ENCODE measurements at places on chromosomes 5 and 9.

DNA sequence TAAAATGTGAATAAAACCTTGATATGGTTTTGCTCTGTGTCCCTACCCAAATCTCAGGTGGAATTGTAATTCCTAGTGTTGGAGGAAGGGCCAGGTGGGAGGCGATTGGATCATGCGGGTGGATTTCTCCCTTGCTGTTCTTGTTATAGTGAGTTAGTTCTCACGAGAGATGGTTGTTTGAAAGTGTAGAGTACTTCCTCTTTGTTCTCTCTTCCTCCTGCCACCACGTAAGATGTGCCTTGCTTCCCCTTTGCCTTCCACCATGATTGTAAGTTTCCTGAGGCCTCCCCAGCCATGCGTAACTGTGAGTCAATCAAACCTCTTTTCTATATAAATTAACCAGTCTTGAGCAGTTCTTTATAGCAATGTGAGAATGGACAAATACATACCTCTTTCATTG is 34.9 kb downstream of the TARS1 start:
- no peak for DNase-seq

DNA sequence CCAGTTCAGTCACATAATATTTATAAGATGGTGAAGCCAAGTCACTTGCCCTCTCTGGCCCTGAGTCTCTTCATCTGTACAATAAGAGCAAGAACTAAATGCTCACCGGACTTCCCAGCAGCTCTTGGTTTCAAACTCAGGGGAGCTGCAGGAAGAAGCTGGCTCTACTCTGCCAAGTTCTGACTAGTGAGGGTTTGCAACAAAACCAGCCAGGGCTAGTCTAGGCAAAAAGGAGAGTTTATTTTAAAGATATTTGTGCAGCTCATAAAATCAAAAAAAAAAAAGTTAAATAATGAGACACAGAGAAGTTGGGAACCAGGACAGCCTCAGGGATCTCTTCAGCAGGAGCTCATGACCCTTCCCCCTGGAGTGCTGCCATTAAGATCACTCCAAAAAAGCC is 107.3 kb downstream of the DOCK2 start:
- no peak for DNase-seq

GRCh38 chr5:125604104-125604503 is 819.1 kb upstream of the GRAMD2B start:
- DNase-seq, result no peak

DNA sequence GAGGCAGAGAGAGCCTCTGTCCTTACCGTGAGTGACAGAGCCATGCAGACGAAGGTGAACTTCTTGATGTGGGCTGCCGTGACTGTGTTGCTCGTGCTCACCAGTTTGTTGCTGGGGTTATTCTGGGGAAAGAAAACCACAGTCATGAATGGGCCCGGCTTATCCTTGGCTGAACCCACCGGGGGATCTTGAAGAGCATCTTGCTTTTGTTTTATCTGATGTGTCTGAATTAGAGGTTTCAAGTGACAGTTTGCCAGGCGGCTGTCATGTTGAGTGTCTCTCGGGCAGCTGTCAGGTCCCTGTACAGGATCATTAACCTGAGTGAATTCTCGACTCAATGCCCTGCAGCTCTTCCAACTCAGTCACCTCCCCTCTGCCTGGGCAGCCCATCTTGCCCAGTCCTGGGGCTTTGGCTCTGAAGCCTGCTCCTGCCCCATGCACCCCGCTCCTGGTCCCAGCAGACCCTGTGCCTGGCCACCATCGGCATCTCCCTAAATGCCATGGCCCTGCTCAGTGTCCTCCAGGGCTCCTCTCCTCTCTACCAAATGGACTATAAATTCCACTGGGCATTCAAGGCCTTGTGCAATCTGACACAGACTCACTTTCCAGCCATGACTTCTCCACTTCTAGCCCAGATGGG is 77.4 kb downstream of the OTULIN start:
- no peak for DNase-seq

- DNase-seq, result no peak
These were observed 2.8 kb downstream of the DCANP1 start for GRCh38 chr5:135444360-135444759.

- no peak for DNase-seq
These were observed 36.8 kb upstream of the RNF38 start for GRCh38 chr9:36436909-36437308.

GRCh38 chr5:180785794-180786221 is 16.8 kb downstream of the MGAT1 start:
- no peak for DNase-seq

DNA sequence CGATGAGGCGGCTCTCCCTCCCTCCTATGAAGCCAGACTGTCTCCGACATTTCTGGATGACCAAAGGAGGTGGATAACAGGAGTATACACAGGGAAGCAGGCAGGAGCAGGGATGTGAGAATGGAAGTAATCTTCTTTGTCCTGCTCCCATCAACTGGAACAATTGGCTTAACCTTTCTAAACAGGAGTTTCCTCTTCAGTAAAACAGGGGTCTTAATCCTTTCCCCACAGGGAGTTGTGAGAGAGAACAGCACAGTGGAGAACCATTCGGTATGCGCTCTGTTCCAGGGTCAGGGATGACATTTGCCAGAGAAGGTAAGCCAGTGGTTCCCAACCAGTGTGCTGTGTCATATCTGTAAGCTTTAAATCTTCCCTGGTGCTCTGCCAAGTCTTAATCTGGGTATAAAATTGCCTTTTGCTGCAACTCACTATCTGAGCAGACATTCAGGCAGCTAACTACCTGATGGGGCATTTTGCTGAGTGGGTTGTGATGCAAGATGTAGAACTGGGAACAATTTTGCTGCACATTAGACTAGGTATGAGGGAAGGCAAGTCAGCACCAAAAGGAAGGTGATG is 294.8 kb upstream of the KIF2A start:
- no peak for DNase-seq

- DNase-seq, result no peak
These were observed 71.6 kb upstream of the RNU6ATAC start for GRCh38 chr9:134236001-134236421.

GRCh38 chr5:141848744-141849414 is 29.3 kb downstream of the PCDH1 start:
- peak; percentile 34 for DNase-seq

DNA sequence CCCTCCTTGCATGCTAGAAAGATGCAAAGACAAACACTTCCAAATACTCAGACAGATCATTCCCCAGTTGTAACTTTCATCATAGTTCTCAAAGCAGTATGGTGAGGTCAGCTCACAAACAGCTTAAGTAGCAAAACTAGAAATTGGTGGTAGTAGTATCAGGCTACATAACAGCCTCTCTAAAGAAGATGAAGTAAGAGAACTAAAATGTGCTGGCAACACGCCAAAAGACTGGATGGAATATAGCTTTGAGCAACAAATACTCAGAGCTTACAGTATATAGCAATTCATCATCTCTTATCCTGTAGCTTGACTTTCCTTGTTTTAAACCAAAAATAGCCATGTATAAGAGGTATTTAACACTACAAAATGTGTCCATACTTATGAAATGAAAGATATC is 7.5 kb downstream of the PFDN1 start:
- DNase-seq, result no peak

GRCh38 chr5:65152131-65152530 is 329.6 kb downstream of the ADAMTS6 start:
- no peak for DNase-seq

GRCh38 chr9:108489567-108489966 is 366.2 kb downstream of the ACTL7B start:
- DNase-seq, result no peak

- DNase-seq, result no peak
These were observed 406.1 kb downstream of the NR2F1-AS1 start for GRCh38 chr5:93174930-93175329.

DNA sequence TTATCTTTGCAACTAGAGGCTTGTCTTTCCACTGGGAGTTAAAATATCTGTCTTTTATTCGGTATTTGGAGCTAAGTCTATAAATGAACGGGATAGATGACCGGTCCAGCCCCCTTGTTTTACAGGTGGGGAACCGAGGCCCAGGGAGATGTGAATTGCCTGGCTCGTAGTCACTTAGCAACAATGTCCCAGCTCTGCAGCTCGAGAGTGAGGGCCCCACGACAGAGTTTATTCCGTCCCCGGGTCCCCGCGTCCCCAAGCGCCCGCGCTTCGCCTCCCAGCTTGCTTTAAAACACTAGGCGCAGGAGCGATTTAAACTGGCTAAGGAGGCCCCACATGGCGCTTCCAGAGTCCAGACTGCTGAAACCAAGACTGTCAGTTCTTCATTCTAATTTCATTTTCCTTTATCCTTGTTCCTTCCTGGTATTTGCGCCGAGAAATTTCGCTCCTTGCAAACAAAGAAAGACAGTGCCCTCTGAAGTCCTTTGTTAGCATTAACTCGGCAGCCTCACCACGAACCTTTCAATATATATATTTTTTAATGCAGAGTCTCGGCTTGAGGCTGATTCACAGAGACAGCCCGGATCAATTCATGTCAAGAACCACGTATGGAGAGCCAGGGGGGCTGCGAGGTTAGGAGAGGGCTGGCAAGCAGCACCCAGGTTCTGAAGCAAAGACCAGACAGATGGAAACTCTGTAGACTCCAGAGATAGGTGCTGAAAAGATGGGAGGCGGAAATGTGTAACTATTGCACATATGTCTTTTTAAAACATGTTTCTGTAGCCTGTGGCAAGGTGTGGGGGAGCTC is 1.4 kb upstream of the ENC1 start:
- DNase-seq, result no peak

- DNase-seq, result no peak
These were observed 40.0 kb upstream of the ORM1 start for GRCh38 chr9:114282926-114283325.

DNA sequence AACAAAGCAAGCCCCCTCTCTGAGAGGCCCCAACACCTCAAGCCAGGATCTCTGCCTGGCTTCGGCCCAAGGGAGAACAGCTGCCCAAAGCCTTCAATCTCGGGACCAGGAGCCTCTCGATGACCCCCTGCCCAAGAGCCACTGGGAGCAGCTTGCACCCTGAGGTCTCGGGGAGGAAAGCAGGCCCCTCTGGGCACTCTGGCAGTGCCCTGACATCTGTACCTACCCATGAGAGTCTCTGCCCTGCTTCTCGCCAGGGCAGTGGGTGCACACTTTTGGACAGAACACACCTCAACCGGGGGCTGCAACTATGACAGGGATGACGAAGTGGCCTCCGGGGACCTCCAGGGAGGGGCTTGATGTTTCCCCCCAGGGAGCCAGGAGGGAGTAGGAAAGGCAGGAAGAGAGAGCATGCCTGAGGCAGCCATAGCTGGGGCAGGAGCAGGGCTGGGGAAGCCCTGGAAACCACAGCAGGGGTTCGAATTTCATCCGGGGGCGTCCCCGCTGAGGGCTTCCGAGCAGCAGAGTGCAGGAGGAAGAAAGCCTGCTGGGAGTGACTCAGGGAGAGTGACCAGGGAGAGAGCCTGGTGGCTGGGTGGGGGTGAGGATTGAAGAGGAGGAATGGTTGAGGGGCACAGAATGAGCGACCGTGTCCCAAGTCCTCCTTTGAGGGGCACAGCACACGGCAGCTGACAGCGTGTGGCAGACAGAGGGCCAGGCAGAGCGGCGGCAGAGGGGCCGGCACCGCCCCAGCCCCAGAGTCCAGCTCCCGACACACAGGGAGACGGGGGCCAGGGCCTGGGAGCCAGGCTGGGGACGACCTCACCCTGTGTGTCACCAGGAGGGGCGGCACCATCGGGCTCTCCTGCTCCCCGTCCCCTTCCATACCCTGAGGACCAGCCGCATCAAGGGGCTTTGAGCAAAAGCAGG is 1.8 kb downstream of the LPCAT1 start:
- no peak for DNase-seq

DNA sequence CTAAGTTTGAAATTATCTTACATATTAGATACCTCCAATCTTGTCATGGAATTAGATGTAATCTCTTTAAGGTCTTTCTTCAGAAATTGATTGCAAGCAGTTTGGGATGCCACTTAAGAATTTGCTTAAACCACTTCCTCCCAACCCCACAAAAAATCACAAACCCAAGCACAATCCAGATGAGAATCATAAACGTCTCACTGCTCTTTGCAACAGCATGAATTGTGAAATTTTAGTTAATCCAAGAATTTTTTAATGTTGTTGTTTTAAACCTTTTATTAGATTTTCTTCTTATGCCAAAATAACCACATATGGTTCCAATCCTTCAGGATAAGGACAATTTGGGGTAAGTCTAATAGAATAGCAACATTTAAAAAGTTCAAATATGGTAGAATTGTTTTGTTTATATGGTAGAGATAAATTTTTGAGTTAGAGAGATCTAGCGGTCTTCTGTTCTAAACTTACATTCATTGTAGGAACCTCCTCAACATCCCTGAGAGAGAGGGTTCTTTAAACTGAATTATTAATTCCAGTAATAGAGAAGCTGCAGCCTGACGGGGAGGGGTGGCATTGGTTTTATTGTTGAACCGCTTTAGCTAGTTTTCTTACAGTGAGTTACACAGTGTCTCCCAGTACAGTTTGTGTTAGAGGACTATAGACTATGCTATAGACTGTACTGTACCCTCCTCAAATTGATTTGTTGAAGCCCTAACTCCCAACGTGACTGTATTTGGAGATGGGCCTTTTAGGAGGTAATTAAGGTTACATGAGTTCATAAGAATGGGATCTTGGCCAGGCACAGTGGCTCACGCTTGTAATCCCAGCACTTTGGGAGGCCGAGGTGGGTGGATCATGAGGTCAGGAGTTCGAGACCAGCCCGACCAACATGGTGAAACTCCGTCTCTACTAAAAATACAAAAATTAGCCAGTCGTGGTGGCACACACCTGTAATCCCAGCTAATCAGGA is 24.8 kb upstream of the IL6ST start:
- DNase-seq, result no peak

DNA sequence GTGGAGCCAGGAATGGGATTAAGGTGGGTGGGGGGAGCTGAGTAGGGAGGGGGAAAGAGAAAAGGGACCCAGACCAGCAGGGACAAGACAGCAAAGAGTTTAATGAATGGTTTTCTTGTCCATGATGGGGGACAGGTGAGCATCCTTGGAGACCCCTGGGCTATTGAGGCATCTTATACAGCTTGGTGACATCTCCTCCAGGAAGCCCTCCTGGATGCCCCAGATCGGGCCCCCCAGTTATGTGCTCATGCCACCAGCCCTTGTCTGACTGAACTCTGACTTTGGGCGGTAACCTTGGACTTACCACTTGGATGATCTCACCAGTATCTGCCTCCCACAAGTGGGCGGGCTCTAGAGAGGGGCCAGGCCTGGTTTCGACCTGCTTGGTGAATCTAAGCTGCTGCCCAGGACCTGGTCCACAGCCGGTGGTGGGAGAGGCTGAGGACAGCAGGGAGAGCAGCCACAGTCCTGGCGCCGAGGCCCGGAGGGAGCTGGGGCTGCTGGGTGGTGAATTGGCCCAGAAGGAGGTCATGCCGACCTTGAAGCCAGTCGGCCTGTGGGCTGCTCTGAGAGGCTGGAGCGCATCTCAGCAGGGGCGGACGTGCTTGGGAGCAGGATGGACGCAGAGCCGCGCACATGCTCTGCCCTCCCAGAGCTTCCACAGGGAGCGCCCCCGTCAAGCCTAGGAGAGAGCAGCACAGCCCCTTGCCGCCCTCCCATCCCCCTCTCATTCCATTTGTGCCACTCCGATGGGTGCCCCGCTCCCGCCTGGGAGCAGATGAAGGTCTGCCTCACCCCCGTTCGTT is 36.2 kb downstream of the UNC5A start:
- DNase-seq, result no peak

- no peak for DNase-seq
These were observed 2.4 kb upstream of the FAM78A start for GRCh38 chr9:131278702-131279111.
